ENCODE measurements at places on chromosomes 6 and 20.

DNA sequence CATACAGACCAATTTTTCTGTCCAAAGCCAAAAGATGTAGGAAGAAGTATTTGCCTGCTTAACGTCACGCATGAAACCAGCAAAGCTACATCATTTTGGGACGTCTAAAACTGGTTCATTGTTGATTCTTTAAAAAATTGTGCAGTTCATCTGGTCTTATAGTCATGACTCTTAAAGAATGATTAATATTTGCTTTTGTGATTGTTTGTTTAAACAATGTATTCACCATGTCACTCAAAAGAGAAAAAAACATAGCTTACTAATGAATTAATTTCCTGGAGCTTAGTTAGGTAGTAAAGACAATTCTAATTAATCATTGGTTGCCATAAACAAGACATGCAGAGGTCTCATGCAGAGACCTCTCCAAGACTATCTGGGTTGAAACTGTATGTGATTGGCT lies 157.3 kb downstream of the RPS12 start:
- no peak for DNase-seq

DNA sequence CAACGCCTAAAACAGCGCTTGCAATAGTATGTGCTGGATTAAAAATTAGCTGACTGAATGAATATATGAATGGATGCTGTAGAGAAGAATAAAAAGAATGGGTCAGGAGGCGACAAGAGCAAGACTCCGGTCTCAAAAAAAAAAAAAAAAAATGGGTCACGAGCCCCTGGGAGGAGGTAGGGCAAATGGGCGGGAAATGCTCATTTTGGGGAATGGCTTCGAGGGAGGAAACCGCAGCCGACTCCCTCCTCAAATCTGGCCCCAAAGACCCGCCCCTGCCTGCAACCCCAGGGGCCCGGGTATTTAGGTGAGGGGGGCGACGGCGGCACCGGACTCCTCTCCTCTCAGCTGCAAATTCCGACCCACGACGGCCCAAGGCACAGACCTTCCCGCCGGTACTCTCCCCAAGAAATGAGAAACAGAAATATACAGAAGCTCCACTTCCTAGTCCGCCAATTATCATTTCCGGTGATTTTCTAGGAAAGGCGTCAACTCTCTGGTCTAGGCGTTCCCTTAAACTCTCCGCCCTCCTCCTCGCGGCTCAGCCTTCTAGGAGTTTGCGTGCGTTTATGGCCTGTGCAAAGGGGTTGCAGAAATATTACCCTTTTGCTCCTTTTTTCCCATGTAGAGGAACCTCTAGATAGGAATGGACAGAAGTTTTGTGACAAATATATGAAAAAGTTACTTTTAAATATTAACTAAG lies at the start of gene ZNF311:
Gene ZNF311 (minus strand): TSS at position 133 of the 703 bp plus-strand sequence. CDS start 1,361 bp downstream, outside the sequence.
- DNase-seq = no peak

- DNase-seq = no peak
Measured at GRCh38 chr6:163710532-163711470, 296.3 kb downstream of the QKI start.

DNA sequence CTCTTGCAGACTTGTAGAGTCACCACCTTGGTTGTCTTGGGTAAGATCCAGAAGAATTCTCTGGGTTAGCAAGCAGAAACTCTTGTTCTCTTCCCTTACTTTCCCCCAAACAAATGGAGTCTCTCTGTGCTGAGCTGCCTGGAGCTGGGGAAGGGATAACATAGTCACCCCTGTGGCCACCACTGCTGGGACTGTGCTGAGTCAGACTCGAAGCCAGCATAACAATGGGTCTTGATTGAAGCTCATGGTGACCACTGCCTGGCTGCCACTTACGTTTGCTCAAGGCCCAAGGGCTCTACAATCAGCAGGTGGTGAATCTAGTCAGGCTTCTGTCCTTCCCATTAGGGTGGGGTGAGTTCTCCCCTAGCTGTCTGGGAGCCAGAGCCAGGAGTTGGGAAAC lies 15.4 kb upstream of the ERVFRD-1 start:
- no peak for DNase-seq

DNA sequence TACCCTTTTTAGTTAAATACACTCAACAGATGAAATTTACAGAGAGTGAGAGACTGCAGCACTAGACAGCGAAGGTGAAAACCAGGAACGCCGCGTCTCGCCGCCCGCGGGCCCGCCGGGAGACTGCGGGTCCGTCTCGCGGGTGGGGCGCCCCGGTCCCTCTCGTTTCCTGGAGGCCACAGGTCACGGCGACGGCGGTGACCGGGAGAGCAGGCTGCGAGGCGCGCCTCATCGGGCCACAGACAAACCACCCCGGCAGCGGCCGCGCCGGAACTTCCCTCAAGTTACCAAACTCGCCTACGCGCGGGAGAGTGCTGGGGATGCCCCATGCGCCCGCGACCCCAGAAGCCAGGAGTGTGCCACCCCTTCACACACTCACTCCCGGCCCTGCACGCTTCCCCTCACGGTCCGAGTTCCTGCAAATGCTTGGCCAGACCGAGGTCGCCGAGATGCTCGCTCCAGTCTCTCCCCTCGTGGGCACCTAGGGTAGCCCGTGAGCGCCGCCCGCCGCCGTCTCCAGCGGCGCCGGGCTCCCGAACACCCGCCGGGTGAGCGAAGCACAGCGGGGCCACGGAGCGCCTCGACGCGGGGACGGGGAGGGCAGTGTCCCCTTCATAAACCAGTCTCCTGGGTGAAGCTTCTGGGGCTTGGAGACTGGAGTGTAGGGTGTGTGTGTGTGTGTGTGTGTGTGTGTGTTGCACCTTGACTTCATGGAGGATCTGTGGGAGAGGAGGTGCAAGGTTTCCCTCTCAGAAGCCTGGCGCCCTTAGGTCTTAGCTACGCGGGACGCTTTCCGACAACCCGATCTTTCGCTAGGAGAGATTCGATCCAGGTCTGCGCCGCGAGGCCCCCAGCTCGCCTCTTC lies 1.4 kb downstream of the BACH2 start:
- no peak for DNase-seq

- no peak for DNase-seq
Measured at GRCh38 chr20:53099856-53100255, 127.7 kb downstream of the TSHZ2 start.

DNA sequence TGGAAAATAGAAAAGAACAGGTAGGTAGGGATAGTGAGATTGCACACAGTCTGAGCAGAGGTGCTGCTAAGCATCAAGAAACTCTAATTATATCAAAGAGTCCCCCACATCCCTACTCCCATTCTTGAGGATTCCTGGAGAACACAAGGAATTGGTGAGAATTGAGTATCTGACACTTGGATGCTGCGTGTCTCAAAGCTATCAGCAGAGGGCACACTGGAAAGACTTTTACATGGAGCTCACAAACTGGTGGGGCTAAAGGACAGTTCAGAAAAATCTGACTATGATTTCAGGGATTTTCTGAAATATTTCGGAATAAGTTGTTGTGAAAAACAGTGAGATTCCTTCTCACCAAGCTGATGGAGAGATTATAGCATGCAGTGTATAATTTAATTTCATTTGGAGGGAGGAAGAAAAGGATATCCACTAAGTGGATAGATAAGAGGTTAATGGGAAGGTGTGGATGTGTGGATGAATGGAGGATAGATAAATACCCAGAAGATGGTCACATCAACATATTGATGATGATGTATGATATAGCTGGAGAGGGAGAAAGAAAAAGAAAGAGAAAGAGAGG lies 215.4 kb upstream of the DEFB112 start:
- DNase-seq = no peak

GRCh38 chr6:39197922-39198500 lies 31.3 kb downstream of the KCNK5 start:
- DNase-seq = no peak

- no peak for DNase-seq
Measured at GRCh38 chr6:136644597-136644952, 94.4 kb upstream of the MAP7 start.

- no peak for DNase-seq
Measured at GRCh38 chr6:13007744-13008143, 291.2 kb downstream of the PHACTR1 start.

DNA sequence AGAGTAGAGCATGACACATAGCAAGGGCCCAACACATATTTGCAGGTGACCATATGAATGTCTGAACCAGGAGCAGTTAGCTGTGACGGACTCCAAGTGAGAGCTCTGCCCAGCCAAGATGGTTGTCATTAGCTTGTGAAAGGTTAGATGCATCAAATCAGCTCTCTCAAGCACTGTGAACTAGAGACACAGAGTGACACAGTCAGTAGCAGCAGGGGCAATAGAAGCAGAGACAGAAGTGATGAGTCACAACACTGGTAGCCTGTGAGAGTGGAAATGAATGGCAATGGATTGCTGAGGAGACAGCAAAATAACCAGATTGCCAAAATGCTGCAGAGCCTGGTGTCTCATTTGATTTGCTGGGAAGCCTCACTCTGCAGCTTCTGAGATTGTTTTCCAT lies 558.9 kb downstream of the PKHD1 start:
- DNase-seq = no peak

DNA sequence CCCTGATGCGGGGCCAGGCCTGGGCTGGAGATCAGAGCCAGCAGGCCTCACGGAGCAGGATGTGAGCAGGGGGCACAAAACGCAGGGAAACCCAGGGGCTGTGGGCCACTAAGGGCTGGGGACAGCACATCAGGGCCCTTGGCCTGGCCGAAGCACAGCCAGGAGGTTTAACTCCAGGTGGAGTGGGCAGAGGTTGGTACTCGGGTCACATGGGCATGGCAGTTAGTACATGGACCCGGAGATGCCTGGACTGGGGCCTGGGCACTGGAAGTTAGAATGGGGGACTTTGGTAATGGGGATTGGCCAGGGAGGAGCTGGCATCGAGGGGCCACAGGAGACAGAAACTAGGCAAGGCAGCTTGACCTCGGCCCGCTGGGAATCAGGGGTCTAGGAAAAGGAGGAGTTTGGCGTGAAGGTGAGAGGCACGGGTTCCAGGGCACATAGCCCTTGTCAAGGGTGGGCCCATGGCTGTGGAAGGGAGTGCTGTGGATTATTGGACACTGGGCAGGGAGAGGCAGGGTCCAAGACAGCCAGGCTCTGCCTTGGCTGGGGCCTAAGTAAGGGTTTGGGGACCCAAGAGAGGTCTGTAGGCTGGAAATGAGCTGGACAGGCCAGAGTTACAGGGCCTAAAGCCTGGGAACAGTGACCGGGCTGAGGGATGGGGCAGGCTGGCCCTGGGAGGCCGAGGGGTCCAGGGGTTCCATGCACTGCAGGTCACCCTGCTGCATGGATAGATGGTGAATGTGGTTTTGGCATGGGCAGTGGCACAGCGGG lies 41.6 kb upstream of the CD93 start:
- no peak for DNase-seq

DNA sequence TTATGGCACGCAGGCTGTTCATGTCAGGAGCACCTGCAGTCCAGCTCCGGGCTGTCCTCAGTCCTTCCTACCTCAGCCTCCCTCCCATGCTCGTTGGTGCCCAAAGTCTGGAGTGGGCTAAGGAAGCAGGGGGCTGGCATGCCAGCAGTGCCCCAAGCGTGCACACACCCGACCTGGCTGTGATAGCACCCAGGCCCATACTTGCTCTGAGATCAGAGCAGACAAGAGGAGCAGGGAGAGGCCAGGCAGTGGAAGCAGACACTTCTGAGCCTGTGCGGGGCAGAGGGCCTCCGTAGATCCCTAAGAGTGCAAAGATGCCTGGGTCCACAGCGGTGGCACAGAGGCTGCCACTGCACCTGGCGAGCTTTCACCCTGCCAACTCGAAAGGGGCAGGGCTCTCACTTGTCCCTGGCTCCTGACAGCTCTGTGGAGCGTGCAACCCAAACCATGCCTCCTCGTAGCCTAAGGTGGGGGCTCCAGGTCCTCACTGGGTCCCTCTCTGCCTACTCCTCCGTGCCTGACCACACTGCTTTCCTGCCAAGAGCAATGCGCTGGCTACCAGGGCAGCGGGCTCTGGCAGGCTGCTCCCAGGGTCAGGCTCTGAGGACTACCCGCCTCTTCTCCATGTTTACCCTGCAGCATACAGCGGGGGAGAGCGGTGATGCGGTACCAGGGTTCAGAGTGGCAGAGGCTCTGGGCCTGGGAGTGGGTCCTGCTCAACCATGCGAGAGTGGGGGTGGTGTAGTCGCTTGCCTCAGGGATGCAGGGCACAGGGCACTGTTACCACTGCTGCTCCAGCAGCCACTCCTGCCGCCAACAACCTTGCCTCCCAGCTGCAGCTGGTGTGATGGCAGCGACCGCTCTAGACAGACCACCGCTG lies 59.5 kb downstream of the MANEA start:
- no peak for DNase-seq

- no peak for DNase-seq
Measured at GRCh38 chr6:145850671-145851070, 36.1 kb upstream of the FBXO30 start.

- DNase-seq = no peak
Measured at GRCh38 chr6:20367743-20368485, 33.8 kb upstream of the E2F3 start.

DNA sequence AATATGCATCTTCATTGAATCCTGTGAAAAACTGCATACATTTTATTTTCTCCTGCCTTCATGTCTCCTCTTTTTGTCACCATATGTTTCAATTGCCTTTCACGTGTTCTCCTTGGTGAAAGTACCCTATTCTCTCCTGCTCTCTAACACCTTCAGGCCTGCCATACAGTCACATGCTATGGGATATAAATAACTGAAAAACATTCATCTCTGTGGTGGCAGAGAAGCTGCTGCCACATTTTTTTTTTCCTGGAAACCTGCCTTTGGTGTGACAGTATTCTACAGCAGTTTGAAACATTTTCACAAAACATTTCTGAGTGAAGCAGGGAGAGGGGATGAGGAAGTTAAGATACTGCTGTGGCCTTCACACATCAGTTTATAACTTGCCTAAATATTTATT lies 44.8 kb upstream of the FBXL4 start:
- DNase-seq = no peak

DNA sequence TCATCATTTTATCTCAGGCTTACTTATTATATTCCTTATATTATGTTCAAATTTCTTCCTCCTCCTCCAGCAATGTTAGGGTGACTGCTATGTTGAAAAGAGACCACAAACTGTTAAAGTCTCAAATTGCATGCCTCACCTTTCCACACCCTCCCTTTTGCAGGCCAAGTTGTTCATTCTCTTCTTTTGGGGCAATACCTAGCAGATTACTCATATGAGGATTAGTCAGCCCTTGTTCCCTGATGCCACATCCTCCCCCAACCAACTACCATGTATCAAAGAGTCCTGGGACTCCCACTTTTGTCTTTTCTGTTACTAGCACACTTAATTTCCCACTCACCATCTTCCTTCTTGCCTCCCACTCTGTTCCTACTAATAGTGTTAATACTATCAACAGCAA lies 434.7 kb downstream of the BCKDHB start:
- no peak for DNase-seq

DNA sequence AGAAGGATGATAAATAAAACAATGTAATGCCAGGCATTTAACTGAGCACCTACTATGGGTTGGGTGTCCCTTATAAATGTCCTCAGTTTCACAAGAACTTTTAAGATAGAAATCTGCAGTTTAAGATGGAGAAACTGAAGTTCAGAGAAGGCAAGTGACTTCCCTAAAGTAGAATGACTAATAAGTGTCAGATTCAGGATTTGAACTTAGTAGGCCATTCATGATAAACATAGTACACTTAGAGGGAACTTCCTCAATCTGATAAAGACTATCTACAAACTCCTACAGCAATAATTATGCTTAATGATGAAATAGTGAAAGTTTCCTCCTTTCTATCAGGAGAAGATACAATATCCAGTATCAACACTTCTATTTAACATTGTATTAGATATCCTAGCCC lies 43.9 kb downstream of the NCR2 start:
- DNase-seq = no peak

GRCh38 chr6:53109612-53110011 lies 39.0 kb downstream of the GCM1 start:
- no peak for DNase-seq
